ENCODE measurements at places on chromosomes 1 and 21.

DNA sequence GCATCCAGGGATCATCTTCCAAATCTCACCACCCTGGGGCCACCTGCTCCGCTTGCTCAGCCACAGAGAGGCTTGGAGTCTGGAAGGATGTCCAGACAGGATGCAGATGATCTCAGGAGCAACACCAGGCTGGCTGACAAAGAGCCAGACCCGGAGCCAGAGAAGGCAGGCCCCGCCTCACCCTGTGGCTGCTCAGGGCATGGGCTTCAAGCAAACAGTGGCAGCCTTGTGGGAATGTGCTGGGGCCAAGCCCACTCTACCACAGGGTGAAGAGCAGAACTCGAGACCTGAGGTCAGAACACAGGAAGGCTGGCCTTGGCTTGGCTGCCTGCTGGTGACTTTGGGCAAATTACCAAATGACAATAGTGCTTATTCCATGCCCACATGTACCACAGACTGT, 45.5 kb downstream of the MRPL37 start:
- DNase-seq: no peak

- no peak for DNase-seq
Measured at GRCh38 chr1:15259622-15260007, 12.6 kb downstream of the FHAD1 start.

DNA sequence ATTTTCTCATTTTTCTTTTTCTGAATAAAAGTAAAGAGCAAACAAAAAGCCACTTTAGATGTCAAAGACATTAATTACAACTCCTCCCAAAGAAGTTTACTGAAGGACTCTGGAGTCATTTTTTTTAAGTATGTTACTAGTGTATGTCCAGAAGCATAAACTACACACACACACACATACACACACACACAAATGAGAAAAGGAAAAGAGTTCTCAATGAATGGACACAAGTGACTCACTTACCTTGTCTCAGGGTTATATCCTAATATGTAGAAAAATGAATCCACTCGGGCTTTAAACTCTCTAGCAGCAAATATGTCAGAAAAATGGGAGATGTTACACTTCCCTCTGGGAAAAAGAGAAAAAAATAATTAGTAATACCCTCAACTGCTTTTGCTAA, 223.1 kb downstream of the SLC45A1 start:
- no peak for DNase-seq

DNA sequence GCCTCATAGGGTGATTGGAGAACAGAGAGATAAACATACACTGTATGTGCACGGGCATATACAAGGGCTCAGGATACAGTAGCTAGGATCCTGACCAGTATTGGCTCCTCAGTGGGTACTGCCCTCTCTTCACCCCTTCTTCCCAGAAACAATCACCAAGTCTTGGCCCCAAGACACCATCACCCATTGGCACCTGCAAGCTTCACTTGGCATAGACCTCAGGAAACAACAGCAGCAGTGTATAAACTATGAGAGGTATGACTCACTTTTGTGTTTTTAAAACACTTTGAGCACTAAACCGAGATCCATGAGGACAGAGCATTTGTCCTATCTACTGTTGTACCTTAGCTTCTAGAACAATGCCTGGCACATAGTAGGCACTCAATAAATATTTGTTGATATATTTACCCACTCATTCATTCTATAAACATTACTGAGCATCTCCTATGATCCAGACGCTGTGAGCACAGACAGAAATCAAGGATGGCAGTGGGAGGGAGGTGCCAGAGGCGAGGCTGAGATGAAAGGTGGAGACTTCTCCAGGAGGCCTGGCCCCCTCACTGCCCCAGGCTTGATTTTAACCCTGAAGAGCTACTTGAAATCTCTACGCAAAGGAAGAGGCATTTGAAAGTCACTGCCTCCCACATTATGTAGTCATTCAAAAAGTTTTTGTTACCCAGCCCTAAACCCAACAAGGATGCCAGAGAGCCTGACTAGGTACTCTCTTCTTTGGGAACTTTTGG, 95.2 kb downstream of the CAMK2N1 start:
- no peak for DNase-seq

DNA sequence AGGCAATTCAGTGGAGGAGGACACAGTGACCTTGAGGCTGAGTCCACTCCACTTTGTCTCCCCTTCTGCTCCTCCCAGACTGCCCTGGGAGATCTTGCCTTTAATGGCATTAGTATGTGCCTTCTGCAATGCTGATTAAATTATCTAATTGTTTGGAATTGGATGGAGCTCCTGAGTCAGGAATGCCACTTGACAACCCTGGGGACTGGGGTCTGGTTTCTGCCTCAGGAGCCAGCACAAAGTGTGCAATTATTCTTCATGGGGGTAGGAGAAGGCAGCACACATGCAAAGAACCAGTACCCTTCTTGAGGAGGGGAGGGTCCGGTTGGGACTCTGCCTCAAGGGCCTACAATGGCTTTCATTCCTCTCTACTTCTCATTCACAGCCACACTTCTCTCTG, 11.9 kb upstream of the PLXNA2 start:
- DNase-seq: no peak

- DNase-seq: no peak
Measured at GRCh38 chr1:18654599-18654998, 24.0 kb downstream of the PAX7 start.

DNA sequence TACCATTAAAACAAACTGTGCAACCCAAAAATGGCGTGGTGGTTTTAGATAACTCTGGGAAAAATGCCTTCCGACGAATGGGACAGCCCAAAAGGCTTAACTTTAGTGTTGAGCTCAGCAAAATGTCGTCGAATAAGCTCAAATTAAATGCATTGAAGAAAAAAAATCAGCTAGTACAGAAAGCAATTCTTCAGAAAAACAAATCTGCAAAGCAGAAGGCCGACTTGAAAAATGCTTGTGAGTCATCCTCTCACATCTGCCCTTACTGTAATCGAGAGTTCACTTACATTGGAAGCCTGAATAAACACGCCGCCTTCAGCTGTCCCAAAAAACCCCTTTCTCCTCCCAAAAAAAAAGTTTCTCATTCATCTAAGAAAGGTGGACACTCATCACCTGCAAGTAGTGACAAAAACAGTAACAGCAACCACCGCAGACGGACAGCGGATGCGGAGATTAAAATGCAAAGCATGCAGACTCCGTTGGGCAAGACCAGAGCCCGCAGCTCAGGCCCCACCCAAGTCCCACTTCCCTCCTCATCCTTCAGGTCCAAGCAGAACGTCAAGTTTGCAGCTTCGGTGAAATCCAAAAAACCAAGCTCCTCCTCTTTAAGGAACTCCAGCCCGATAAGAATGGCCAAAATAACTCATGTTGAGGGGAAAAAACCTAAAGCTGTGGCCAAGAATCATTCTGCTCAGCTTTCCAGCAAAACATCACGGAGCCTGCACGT, 82.1 kb downstream of the PRDM2 start:
- no peak for DNase-seq

- no peak for DNase-seq
Measured at GRCh38 chr1:22239378-22239777, 96.5 kb upstream of the WNT4 start.

DNA sequence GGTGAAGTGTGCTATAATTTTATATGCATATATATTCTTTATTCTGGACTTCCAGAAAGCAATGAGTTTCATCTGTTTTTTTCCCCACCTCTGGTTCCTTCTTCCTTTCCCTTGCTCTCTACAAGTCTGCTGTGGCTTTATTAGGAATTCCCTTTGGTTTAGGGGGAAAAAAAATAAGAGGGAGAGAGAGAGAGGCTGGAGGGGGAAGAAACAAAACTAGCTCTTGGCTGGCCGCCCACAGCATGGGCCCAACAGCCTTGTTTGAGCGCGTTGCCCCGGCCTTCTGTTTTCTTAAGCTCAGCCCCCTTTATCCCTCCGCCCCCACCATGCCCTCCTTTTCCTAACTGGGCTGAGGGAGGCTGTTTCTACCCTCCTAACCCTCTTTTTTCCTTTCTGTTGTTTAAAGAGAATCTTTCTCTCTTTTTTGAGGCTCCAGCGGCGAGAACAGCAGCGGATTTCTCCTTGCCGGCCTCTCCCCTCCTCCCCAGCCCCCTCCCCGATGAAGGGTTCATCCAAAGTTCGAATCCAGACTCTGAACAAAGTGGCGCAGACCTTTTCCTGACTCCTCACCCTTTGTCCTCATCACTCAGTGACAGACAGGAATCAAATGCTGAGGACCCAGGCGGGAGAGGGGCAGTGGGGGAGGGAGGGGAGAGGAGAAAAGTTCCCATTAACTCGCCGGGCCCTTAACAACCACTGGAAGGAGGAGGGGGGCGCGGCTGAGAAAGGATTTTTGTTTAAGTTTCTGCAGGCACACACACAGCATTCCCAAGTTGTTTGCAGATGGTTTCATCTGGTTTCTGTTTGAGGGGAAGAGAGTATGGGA, 29.7 kb downstream of the PBX1 start:
- DNase-seq: no peak

- DNase-seq: no peak
Measured at GRCh38 chr1:118928739-118929554, 59.2 kb downstream of the TBX15 start.

- no peak for DNase-seq
Measured at GRCh38 chr1:21212126-21212525, 35.4 kb upstream of the EIF4G3 start.

DNA sequence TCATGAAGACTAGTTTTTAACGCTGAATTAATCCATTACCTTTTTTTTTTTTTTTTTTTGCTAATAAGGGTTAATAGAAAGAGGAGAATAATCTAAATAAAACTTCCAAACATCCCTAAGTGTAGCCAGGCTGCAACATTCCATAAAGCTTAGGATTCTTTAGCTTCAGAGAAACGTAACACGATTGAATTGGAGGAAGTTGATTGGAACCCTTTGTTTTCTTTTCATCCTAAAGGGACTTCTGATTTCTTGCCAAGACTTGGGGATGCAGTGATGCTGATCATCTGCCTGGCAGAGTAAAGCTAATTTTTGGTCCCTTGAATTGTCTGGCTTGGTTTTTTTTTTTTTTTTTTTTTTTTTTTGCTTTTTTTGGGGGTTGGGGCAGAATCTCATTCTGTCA, 142.9 kb downstream of the VPS13D start:
- no peak for DNase-seq

DNA sequence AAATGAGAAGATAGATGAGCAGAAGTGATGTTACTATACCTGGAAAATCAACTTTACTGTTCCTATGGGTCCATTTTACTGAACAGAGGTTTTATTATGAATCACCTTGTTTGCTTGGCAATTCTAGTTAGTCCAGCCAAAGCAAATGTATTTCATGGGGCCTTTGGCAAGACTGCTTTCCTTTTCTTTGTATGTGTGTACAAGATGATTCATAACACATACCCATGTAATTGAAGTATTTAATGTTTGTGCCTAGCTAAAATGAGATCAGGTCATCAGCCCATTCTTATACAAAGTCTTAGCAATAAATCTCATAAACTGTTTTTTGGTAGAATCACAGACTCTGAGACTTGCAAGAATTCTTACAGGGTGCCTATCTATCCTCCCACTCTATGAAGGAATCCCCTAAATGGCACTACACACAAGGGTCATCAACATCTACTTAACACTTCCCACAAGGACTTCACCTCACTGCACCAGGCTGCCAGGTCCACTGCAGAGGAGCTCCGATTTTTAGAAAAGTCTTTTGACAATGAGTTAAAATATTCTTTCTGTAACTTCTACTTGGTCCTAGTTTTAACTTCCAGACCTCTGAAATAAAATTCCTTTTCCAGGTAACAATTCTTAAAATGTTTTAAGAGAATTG, 58.5 kb downstream of the LPAR3 start:
- DNase-seq: no peak

GRCh38 chr1:53331446-53332185, 3.7 kb upstream of the LRP8 start:
- no peak for DNase-seq

DNA sequence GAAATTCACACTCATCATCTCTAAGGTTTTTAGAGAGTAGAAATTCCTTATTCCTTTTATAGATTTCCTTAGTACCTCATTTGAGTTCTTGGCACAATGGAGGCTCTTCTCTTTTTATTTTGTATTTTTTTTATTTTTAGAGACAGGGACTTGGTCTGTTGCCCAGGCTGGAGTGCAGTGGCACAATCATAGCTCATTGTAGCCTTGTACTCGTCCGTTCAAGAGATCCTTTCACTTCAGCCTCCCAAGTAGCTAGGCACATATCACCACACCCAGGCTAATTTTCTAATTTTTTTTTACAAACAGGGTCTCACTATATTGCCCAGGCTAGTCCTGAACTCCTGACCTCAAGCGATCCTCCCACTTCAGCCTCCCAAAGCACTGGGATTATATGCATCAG, 29.6 kb downstream of the RGL1 start:
- DNase-seq: no peak

- DNase-seq: no peak
Measured at GRCh38 chr1:67947114-67947513, 103.3 kb downstream of the DIRAS3 start.

GRCh38 chr1:220552672-220553260, 24.8 kb downstream of the MARK1 start:
- no peak for DNase-seq

DNA sequence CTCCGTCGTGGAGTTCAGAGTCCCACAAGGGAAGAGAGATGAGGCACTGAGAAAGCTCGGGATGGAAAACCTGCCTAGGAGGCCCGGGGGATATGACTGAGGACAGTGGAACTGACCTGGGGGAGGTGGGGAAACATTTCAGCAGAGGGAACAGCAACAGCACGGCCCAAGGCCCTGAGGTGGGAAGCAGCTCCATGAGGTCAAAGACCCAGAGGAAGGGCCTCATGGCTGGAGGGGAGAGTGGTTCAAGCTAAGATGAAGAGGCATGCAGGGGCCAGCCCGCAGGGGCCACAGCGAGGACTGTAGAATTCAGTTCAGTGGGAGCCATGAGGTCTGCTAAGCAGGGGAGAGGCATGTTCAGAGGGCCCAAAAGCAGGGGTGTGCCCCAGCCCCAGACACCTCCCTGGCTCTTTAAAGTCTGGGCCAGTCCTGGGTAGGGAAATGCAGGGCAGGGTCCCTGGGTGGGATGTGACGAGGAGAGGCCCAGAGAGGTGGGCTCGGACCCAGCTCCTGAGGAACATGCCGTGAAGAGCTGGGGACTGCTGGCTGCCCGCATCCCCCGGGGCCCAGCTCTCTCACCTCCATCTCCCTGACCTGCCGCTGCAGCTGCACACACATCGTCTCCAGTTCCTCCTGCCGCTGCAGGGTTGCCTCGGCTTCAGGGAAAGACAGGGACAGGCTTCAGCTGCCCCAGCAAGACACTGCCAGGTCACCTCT, 9.9 kb downstream of the UBXN11 start:
- no peak for DNase-seq

DNA sequence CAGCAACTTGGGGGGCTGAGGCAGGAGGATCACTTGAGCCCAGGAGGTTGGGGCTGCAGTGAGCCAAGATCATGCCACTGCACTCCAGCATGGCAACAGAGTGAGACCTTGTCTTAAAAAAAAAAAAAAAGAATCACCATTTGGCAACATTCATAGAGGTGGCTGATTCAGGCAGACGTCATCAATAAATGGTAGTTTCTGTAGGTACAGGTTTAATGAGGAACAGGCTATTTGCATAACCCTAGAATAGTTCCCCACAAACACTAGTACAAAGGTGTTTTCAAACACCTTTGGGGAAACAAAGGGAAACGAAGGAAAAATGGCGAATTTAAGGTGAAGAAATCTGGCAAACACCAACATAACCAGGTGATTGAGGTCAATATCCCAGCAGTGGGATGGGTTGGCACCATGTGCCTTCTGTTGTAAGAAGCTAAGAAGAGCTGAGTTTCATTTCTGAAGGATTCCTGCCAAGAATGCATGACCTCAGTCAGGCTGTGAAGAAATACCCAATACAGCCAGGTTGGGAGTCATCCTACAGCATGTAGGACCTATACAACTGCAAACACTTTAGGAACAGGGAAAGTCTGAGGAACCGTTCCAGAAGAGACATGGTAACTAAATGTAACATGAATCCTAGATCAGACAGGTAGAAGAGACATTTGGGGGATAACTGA, 5.6 kb downstream of the LPAR3 start:
- DNase-seq: no peak

- no peak for DNase-seq
Measured at GRCh38 chr1:206036663-206037455, 13.2 kb upstream of the CTSE start.
